ENCODE measurements at places on chromosomes 16 and 17.

DNA sequence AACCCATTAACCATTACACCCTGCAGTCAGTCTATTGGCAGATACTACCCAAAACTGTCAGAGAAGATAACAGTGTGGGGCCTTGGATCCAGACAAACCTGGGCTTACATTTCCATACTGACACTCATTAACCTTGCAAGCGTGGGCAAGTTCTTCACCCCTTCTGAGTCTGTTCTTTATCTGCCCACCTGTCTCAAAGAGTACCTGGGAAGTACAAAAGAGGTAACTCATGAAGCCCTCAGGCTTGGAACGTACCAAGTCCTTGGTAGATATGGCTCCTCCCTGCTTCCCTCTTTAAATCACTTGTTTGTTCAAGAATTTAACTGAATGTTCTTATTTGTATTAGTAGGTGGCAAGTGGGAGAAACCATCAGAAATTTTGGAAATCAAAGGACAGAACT, 2.5 kb upstream of the IGSF6 start:
- DNase-seq, result no peak

- no peak for DNase-seq
Observed at GRCh38 chr16:19884611-19885450, at the start of gene GPRC5B. Gene GPRC5B, minus strand, starts transcription at chr16:19884848. Its CDS starts 12,003 bp downstream, at chr16:19872845.

DNA sequence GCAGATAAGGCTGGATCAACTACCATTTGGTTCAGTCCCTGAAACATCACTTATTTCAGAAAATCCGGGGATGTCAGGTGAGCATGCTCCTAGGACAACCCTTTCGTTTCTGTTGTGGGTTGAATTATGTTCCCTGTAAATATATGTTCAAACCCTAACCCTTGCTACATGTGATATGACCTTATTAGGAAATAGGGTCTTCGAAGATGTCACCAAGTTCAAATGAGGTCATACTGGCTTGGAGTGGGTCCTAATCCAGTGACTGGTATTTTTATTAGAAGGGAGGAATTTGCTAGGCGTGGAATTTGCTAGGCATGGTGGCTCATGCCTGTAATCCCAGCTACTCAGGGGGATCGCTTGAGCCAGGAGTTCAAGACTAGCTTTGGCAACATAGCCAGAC, 21.3 kb downstream of the SNX20 start:
- DNase-seq, result no peak

DNA sequence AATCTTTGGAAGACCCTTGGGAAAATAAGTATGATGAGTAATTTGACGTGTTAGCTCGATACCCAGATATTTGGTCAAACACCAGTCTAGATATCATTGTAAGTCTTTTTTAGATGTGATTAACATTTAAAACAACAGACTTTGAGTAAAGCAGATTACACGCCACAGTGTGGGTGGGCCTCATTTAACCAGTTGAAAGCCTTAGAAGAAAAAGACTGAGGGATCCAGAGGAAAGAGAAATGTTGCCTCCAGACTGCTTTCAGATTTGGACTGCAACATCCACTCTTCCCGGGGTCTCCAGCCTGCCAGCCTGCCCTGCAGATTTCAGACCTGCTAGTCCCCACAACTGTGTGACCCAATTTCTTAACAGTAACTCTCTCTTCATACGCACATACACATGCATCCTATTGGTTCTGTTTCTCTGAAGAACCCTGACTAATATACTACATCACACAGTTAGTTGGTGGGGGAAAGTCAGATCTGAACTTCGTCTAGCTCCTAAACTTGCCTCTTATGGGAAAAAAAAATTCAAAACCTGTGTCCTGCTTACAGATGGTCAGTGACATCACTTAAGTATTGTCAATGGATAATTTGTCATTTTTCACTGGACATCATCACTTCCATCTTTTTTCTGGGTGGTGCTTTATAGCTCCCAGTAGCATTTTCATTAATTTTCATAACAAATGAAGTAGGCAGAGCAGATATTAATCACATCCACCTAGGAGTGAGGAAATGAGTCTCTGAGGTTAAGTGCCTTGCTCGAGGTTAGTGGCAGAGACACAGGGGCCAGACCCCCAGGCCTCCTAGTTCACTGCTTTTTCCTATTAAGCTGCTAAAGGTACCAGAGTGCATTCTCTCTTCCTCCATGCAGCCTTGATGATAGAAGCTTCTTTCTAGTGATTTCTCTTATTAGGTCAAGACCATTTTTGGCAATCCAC, 107.7 kb upstream of the TOB1 start:
- no peak for DNase-seq

- DNase-seq, result no peak
Observed at GRCh38 chr16:57185446-57185944, 344 bp downstream of the PSME3IP1 start.

DNA sequence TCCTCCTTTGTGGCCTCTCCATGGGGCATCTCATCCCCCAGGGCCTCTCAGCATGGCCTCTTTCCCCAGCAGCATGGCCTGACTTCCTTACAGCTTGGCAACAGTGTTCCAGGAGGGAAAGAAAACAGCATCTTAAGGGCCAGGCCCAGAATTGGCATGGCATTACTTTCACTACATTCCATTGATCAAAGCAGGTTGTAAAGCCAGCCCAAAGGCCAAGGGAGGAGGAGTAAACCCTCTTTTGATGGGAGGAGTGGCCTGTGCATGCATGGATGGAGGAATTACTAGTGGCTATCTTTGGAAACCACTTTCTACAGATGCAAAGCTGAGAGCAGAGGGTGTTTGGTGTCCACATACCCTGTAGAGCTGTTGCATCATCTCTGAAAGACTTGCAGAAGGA, 149.4 kb downstream of the AIPL1 start:
- no peak for DNase-seq

DNA sequence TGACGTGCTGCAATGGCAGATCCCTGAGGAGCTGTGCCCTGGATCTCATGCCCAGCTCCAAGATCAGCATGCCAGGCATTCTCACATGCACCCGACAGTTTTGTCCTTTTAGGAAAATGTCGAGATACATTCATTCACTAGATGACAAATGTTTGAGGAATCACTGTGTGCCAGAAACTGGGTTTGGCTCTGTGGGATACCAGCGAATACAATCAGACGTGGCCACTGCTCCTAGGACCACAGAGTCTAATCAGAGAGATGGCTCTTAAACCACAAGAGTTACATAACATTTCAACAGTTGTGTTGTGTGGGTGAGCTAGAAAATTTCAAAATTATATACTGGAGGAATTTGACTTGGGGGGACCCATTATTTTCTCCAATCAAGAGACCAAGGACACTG, 579.7 kb downstream of the CDH13 start:
- no peak for DNase-seq

- DNase-seq, result no peak
Observed at GRCh38 chr16:71929048-71929447, 33.7 kb downstream of the IST1 start.

- DNase-seq, result no peak
Observed at GRCh38 chr17:31780483-31780882, 78.6 kb downstream of the COPRS start.

DNA sequence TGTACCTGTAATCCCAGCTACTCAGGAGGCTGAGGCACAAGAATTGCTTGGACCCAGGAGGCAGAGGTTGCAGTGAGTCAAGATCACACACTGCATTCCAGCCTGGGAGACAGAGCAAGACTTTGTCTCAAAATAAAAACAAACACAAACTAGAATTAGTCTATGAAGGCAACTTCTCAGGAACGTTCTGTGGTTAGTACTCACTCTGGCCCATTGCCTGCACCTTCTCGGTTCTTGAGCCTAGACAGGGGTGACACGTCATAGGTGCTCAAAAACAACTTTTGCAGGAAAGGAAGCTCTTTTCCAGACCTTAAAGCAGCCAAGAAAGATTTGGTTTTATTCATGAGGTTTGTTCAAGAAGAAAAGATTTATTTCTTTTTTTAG, 22.3 kb upstream of the CNOT1 start:
- DNase-seq, result no peak

GRCh38 chr17:18921912-18922451, 30.0 kb upstream of the SLC5A10 start:
- no peak for DNase-seq

GRCh38 chr16:81029930-81030604, 5.6 kb upstream of the ATMIN start:
- no peak for DNase-seq

DNA sequence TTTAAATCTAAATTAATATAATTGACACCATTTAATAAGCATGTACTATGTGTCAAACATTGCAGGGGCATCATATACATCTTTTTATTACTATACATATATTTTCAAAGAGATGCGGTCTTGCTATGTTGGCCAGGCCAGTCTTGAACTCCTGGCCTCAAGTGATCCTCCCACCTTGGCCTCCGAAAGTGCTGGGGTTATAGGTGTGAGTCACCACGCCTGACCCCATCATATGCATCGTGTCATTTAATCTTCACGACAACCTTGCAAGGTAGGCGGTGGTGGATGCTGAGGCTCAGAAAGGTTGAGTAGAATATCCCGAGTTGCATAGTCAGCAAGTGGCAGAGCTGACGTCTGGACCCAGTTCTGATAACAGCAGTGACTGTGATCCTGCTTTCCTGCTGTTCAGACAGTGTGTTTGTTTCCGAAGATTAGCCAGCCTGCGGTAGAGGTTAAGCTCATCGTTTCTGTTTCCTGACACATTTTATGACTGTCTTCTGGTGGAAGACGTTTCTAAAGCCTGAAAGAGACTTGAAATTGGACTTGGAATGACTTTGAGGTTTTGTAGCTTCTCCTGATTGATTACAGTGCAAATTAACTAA, 316.6 kb downstream of the SNX29 start:
- DNase-seq, result no peak

DNA sequence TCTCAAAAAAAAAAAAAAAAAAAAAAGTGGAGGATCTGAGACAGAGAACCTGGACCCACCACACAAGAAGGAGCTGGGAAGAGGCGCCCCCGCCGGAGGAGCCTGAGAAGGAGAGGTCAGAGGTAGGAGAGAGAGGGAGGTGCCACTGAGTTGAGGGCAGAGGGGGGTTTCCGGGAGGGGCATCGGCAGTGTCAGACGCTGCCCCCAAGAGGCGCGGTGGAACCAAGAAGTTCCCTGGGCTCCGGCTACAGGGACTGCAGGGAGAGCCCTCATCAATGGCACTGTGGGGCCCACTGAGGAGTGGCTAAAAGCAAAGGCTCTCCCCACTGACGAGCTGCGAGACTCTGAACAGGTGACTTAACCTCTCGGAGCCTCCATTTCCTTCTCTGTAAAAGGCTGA, 4.2 kb downstream of the CCDC42 start:
- no peak for DNase-seq

GRCh38 chr16:76946879-76947278, 244.1 kb upstream of the MON1B start:
- no peak for DNase-seq

- DNase-seq, result no peak
Observed at GRCh38 chr17:51197754-51198153, 31.5 kb downstream of the NME2 start.

DNA sequence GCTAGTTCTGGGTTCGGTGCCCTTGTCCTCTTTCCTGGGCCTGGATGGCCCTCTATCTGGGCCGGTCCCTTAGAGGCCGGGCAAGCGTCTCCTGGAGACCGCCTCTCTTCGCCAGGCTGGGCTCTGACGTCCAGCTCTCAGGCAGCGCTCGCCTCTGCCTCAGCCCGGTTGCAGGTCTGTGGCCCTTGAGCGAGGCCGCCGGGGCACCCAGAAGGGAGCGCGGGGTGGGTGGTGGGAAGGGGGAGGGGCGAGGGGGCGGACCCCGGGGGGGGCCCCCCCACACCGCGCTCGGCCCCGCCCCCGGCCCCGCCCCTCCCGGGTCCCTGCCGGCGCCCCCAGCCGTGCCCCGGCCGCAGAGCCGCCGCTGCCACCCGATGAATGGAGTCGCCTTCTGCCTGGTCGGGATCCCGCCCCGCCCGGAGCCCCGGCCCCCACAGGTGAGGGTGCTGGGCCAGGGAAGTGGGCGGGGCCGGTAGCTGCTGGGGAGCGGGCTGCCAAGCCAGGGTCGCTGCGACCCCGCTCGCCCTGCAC, at the start of gene ARHGAP23:
Gene ARHGAP23, plus strand, starts transcription at position 353 of the 531 bp plus-strand sequence. Its CDS starts 22 bp downstream, at position 375.
- DNase-seq, result no peak

DNA sequence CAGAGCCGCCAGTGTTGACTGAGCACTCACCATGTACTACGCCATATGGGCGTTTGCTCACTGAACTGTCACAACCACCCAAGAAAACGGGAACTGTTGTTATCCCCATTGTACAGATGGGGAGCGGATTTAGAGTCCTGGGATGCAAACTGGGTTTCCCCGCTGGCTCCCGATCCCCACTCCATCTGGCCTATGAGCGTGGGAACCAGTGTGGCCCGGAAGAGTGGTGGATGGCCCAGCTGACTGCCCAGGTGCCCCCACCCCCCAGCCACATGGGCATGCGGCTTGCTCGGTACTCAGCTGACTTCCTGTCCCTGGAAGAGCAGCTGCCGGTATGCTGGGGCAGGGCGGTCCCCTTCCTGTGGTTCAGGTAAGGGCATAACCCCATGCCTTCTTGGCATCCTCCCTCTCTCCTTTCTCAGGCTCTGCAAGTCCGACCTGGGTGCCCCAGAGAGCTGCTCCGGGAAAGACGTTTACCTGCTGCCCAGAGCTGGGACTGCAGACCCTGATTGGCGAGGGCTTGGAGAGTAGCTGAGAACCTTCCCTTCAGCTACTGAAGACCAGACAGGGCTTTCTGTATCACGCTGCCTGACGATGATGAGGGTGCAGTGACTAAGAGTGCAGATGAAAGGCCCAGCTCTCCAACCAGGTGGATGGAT, 16.2 kb downstream of the SOCS3 start:
- peak; percentile 47 for DNase-seq

GRCh38 chr17:74147966-74148365, 55.5 kb upstream of the RPL38 start:
- no peak for DNase-seq

GRCh38 chr17:69430488-69430887, 16.0 kb downstream of the MAP2K6 start:
- no peak for DNase-seq

- DNase-seq, result no peak
Observed at GRCh38 chr17:76671912-76672262, 28.3 kb upstream of the ST6GALNAC1 start.

GRCh38 chr16:51113236-51114125, 37.6 kb downstream of the SALL1 start:
- DNase-seq, result no peak

DNA sequence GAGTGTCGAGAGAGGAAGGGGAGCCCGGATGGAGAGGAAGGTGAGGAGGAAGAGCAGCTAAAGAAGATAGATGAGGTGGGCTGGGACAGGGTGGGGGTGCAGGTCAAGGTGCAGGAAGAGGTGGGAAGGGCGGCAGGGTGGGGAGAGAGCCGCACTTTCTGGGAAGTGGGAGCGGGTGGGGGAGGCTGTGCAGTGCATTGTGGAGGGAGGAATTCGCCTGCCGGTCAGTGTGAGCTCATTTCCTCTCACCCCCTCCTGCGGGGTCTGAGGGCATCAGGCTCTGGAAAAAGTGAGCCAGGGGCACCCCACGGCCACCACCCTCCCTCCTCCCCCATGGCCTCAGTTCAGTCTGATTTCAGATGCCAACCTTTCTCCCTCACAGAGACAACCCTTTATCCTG, 2.5 kb upstream of the ARHGAP23 start:
- no peak for DNase-seq

- no peak for DNase-seq
Observed at GRCh38 chr17:59914274-59914854, 21.4 kb downstream of the RPS6KB1 start.

DNA sequence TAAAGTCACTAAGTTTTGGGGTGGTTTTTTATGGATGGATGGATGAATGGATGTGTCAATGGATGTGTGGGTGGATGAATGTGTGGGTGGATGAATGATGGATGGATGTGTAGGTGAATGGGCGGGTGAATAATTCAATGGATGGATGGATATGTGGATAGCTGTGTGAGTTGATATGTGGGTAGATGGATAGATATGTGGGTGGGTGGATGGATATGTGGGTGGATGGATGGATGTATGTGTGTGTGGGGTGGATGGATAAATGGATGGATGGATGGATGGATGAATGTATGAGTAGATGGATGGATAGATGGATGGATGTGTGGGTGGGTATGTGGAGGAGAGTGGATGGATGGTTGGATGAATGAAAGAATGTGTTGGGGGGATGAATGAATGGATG, 310.1 kb upstream of the C16orf82 start:
- no peak for DNase-seq

Data from esophagus squamous epithelium (tissue), 5 donors.